ENCODE measurements at places on chromosomes 4 and X.

GRCh38 chrX:363621-364375 is 22.9 kb downstream of the PPP2R3B start:
- no peaks in the 10 kb centered on the region for H3K4me1 ChIP-seq
- DNase-seq: no peak
- no peak overlapping the region for H3K27ac ChIP-seq
- no peak overlapping the region for H3K4me3 ChIP-seq
- H3K36me3 ChIP-seq: no peaks in the 10 kb centered on the region
- H3K27me3 ChIP-seq: no peaks in the 10 kb centered on the region

DNA sequence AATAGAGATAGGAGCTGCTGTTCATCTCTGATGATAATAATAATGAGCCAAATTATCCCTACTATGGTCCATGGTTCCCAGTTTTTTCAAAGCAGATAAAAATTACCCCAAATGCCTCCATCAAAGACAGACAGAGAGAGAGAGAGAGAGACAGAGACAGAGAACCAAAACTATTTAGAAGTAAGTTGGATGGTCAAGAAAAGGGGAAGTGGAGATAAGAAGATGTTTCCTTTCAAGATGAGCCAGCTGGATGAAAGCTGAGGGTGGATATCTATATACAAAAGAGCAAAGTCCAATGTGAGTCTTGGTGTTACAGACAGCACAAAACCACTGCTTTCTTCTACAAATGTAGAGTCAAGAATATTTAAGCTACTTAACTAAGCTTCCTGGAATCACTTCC is 173.9 kb downstream of the GRIA3 start:
- no peak overlapping the region for H3K27ac ChIP-seq
- H3K27me3 ChIP-seq: no peaks in the 10 kb centered on the region
- H3K4me1 ChIP-seq: no peaks in the 10 kb centered on the region
- H3K4me3 ChIP-seq: no peak overlapping the region

DNA sequence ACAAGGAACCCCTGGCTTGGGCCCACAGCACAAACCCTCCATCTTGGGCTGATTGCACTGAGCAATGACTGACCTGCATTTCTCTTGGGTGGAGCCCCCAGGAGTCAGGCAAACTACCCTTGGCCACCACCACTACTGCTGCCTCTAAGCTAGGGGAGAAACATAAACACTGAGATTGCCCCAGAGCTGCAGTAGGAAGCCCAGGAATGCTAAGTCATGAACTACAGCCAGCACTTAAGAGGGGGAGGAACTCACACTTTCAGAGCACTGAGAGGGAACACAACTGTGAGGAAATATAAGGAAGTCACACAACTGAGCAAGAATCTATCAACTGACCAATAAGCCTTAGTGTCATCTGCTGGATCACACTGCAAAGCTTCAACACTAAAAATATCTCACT is 111.6 kb upstream of the PPP3CA start:
- H3K4me3 ChIP-seq: no peak overlapping the region
- H3K27ac ChIP-seq: no peak overlapping the region

DNA sequence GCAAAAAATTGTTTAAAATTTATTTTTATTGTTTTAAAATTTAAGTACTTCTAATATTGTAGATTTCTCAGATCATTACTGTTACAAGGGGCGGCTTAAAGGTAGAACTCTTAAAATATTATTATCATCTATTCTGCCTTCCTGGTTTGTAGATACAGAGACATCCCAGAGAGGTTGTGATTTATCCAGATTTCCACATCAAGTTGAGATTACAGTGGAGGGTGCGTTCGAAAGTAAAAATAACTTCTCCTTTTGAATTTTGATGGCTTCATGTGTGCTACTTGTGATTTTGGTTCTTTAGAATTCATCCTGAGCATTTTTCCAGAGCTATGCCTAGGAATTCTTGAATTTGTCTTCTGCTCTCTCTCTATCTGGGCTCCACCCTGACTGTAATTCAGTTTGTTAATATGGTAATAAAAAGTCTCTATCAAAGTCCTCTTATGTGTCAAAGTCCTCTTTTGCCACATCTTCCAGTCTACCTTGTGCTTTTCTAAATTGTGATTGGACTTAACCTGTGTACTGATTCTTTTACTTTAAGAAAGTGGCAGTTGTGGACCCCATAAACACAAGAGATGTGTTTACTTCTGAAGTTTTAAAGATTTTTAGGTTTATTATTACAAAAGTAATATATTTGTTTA is 37.2 kb downstream of the CLCN3 start:
- H3K4me3 ChIP-seq: no peak overlapping the region
- no peaks in the 10 kb centered on the region for H3K4me1 ChIP-seq
- no peaks in the 10 kb centered on the region for H3K27me3 ChIP-seq
- no peaks in the 10 kb centered on the region for H3K36me3 ChIP-seq

- H3K27me3 ChIP-seq: no peaks in the 10 kb centered on the region
- DNase-seq: no peak
- no peaks in the 10 kb centered on the region for H3K36me3 ChIP-seq
- no peak overlapping the region for H3K4me3 ChIP-seq
- no peak overlapping the region for H3K27ac ChIP-seq
- no peaks in the 10 kb centered on the region for H3K4me1 ChIP-seq
Measured at GRCh38 chr4:113849771-113850170, 88.2 kb upstream of the CAMK2D start.

DNA sequence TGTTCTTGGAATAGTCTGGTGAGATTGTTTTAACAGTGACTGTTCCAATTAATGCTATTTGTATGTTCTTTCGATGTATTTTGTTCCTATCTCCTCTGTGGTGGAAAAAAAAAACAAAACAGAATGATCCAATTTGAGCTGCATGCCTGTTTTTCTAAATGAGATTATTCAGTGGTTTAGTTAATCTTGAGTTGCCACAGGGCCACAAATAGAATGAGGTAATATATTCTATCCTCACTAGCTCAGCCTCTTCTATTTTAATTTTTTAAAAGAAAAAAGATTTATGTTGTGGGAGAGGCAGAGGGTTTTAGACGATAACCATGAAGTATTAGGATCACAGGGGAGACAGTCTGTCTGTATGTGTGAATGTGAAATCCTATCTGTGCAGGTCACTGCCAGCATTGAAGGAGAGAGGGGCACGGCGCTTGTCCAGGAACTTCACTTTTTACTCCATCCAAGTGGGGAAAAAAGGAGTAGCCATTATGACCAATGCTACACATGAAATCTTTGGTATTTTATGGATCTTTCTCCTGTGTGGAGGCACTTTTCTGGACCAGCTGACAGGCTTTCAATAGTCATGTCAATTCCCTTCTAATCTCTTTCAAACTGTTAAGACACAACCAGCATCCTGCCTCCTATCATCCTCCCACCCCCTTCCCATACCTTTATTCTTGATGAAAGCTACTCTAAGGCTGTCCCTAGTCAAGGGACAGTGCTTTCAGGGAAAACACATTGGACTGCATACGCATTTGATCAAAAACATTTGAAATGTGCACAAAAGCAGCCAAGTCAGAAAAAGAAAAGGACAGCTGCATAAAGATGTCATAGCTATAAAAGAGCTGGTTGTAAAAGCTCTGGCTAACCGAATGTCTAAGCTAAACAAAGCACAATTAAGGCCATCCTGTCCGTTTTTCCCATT is 1063.8 kb upstream of the INTU start:
- H3K4me1 ChIP-seq: no peaks in the 10 kb centered on the region
- H3K27ac ChIP-seq: no peak overlapping the region
- H3K36me3 ChIP-seq: no peaks in the 10 kb centered on the region
- H3K4me3 ChIP-seq: no peak overlapping the region
- H3K27me3 ChIP-seq: no peaks in the 10 kb centered on the region

DNA sequence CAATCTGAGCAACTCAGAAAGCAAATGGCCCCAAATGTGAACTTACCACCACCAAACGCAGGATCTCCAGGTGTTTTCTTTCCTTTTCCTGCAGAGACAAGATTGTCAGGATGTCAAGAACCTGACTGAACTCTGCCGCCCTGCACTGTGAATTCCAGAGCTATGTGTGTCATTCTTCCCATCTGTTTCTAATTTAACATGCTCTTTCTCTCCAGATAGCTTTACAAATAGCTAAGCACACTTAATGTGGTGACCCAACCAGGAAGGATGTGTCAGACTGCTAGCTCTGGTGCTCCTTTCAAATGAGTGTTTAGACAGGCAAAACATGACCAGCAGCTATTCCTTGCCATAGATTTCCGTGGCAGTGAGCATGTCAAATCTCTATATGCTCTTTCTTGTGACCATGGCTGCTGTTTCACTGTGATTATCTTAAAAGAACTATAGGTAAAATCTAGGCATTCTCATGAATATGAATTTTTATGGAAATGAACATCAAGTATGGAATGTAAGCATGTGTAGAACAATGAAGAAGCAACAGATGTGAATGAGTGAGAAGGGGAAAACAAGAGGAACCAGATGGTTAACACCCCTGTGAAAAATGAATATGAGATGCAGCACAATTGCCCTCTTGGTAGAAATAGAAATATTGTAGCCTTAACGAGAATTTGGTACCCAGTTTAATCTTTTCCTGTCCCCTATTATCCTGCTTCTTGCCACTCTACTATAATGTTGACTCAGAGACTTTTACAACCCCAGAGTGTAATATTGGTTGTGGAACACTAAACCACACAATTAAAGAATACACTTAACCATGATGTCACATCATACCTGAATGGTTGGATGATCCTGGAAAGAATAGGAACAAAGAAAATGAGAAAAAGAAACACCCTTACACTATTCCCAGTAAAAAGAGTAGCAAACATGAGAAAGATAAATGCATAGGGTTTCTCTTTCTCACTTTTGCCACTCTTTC is 247.8 kb upstream of the DKK2 start:
- H3K4me1 ChIP-seq: no peaks in the 10 kb centered on the region
- H3K27me3 ChIP-seq: no peaks in the 10 kb centered on the region
- no peak overlapping the region for H3K27ac ChIP-seq

GRCh38 chr4:73213916-73214653 is 44.5 kb downstream of the ANKRD17 start:
- peaks cover 4% of the 10 kb centered on the region for H3K4me1 ChIP-seq
- H3K36me3 ChIP-seq: no peaks in the 10 kb centered on the region
- no peak overlapping the region for H3K4me3 ChIP-seq
- DNase-seq: no peak
- no peaks in the 10 kb centered on the region for H3K27me3 ChIP-seq
- H3K27ac ChIP-seq: no peak overlapping the region
